ENCODE measurements at places on chromosomes 16 and 17.

DNA sequence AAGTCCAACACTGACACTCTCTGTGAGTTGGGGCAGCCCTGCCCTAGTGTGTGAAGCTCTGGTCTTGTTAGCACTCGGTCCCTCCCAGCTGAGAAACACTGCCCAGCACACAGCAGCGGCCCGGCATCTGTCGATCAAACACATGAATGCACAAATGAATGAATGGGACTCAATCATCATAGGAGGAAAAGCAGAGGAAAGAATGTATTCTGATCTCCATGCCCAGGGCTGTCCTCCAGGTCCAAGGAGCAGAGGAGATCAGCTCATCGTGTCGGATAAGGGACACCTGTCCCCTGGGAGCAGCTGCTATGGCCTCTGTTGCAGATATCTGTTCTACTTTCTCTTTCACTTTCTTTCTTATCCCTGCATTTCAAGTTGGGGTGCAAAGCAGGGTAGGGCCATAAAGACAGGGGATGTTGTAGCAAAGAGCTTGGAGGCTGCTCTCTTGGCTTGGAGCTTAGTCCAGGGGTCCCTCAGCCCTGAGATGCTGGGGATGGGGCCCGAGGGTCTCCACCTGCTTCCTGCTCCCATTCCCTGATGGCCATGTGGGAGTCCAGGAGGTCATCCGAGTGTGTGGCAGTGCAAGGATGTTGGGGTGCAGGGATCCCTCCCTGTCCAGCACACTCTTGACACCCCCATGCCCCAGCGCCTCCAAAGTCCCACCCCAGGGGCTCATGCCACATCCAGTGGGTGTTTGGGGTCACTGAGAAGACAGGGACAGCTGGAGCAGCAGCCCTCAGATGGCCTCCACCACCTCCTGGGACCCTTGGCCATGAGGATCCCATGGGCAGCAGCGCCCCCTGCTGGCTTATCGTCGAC, 88.2 kb downstream of the IRF8 start:
- H3K36me3 ChIP-seq: no peaks in the 10 kb centered on the region
- H3K27ac ChIP-seq: no peak overlapping the region

- no peaks in the 10 kb centered on the region for H3K27me3 ChIP-seq
- no peak overlapping the region for H3K27ac ChIP-seq
- no peaks in the 10 kb centered on the region for H3K4me1 ChIP-seq
- H3K4me3 ChIP-seq: no peak overlapping the region
- no peak for DNase-seq
Measured at GRCh38 chr17:75238684-75239191, 22.7 kb downstream of the GGA3 start.

GRCh38 chr17:46720408-46720807, 98.1 kb downstream of the WNT3 start:
- no peaks in the 10 kb centered on the region for H3K36me3 ChIP-seq
- peaks cover 12% of the 10 kb centered on the region for H3K4me1 ChIP-seq
- H3K4me3 ChIP-seq: no peak overlapping the region
- DNase-seq: no peak
- H3K27me3 ChIP-seq: no peaks in the 10 kb centered on the region

- no peak overlapping the region for H3K4me3 ChIP-seq
- H3K27me3 ChIP-seq: no peaks in the 10 kb centered on the region
- no peak for DNase-seq
- no peak overlapping the region for H3K27ac ChIP-seq
- H3K36me3 ChIP-seq: peaks cover 7% of the 10 kb centered on the region
Measured at GRCh38 chr16:58727796-58728568, 6.1 kb downstream of the GOT2 start.

DNA sequence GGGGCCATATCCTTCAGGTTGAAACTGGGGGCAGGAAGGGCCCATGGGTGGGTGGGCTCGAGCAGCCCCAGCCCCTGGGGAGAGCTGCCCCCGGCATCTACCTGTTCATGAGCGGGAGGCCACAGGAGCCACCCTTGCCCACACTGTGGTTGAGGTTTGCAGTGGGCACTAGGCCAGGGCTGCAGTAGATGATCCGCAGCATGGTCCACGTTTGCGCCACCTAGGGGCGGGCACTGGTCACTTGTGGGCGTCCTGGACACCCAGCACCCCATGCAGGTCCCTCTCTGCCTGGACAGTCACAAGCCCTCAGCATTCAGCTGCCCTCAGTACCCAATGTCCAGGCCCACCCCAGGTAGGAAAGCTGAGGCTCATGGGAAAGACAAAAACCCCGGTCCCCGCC, 1.8 kb upstream of the JMJD8 start:
- peaks cover 29% of the 10 kb centered on the region for H3K36me3 ChIP-seq
- H3K27me3 ChIP-seq: no peaks in the 10 kb centered on the region
- H3K4me1 ChIP-seq: peaks cover 68% of the 10 kb centered on the region

- H3K36me3 ChIP-seq: no peaks in the 10 kb centered on the region
- peaks cover 16% of the 10 kb centered on the region for H3K4me1 ChIP-seq
- no peak for DNase-seq
- H3K27ac ChIP-seq: no peak overlapping the region
- H3K4me3 ChIP-seq: no peak overlapping the region
Measured at GRCh38 chr17:17511293-17511741, 15.1 kb upstream of the RASD1 start.

DNA sequence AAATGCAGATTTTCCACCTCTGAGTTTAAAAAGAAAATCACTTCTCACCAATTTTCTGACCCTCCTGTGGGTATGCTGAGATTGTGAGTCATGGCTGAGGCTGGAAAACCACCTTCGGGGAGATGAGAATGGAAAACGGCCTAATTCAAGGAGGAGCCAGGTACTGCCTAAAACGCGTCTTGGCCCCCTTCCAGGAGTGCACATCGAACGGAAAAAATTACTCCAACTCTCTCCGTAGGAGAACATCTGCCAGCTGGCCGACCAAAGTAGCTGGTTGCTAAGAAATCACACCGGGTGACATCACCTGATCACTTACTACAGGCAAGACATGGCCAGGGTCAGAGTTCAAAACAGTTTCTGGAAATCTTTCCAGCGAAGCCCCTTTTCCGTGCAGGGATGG, 107.6 kb downstream of the ZNF423 start:
- H3K36me3 ChIP-seq: no peaks in the 10 kb centered on the region
- peaks cover 11% of the 10 kb centered on the region for H3K4me1 ChIP-seq
- H3K4me3 ChIP-seq: no peak overlapping the region
- no peaks in the 10 kb centered on the region for H3K27me3 ChIP-seq
- H3K27ac ChIP-seq: no peak overlapping the region

Data from vagina (tissue), 2 donors.